ENCODE measurements at places on chromosomes 6 and 20.

GRCh38 chr6:79719248-79719960, 88.3 kb downstream of the SH3BGRL2 start:
- no peak for DNase-seq

- DNase-seq = no peak
Measured at GRCh38 chr20:54844346-54844745, 369.0 kb downstream of the DOK5 start.

DNA sequence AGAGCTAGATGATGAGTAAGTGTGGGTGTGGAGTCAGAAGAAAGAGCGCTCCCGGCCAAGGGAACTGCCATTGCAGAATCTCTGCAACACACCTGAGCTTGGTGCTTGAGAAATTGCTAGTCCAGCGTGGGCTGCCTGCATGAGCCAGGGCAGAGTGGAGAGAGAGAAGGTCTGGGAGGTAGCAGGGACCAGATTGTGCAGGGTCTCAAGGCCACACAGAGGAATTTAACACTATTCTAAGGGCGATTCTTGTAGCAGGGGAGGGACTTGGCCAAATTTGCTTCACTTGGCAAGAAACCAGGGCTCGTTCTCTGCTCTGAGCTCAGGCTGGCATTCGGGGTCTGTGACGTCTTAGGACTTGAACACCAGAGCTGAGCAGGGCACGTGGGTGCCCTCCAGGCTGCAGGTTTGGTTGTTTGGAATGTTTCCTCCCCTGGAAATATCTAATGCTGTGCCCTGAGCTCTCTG, 53.5 kb downstream of the BCAS4 start:
- DNase-seq = no peak

- no peak for DNase-seq
Measured at GRCh38 chr20:51607170-51607569, 64.7 kb upstream of the NFATC2 start.

GRCh38 chr6:167828325-167828956, 1.7 kb downstream of the AFDN start:
- peak; percentile 20 for DNase-seq

DNA sequence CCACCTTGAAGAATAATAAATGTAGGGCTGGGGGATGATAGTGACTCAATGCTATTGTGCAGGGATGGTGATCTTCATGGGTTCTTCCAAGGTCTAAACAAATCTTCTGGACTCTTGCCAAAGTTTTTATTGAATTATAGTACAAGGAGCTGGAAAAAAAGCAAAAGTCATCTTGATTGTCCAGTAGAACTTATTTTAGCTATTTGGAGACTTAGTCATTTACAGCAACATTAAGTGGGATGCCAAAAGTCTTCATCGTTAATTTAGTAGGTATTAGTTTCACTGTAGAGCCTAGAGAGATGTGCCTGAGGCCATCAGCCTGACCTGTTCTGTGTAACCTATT, 212.9 kb upstream of the TBX18 start:
- no peak for DNase-seq

- no peak for DNase-seq
Measured at GRCh38 chr6:169841251-169841650, 89.8 kb downstream of the ERMARD start.

- no peak for DNase-seq
Measured at GRCh38 chr6:15417811-15418210, 171.9 kb downstream of the JARID2 start.

- no peak for DNase-seq
Measured at GRCh38 chr20:20869161-20869775, 156.8 kb upstream of the RALGAPA2 start.

GRCh38 chr6:147510929-147511590, 2.6 kb downstream of the SAMD5 start:
- DNase-seq = no peak

DNA sequence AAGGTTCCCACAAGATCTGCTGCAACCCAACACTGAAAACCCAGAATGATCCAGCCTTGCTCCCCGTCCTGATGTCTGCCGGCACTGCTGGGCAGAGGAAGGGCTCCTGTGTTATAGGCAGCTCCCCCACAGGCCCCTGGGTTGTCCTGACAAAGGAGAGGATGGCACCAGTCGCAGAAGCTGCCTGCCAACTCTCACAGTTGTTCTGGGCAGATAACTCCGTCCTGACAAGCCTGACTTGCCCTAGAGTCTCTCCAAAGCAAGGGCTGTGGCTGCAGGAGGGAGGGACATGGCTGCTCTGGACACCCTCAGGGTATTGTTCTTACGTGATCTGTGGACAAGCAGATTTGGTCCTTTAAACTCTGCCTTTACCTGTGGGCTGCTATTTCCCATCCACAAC, 243.8 kb downstream of the CDH26 start:
- DNase-seq = no peak

GRCh38 chr6:169858935-169859351, 107.5 kb downstream of the ERMARD start:
- DNase-seq = no peak

DNA sequence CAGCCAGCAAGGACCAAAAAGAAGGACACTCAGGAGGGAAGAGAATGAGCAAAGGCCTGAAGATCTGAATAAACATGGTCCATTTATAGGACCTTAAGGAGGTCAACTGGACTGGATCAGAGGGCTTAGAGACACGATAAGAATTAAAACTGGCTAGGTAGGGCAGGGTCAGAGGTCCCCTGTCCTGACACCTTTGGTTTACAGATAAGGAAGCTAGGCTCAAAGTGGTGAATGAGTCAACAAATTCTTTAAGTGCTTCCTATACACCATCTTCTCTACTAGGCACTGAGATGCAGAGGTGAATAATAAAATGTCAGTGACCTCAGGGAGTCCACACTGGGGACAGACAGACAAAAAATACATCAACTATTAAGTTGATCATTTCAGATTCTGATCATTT, 70.3 kb downstream of the HIVEP2 start:
- DNase-seq = no peak

DNA sequence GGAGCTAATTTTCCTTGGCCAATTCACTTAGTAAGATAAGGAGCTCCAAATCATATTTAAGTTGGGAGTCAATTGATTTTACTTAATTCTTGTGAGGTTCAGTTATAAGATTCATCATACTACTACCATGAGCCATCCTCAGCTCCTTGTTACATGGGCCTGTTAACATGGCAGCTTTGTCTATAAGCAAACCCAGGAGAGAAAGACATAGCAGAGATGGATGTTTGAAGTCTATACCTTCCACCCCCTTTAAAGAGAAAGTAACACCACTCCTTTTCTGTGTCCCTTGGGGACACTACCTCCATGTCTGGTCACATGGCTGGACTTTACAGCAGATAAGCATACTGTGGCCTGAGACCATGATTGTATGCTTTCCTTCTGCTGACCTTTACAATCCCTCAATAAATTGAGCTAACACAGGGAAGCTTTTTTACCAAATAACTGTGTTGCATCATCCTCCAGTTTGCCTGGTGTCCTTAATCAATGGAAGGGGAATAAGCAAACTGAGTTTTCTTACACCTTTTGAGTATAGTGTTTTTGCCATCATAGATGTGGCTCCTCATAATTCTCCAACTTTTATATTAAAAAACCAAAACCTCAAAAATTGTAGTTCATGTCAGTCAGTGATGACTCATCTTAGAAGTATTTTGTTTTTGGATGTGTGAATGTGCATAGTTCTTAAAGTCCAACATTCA, 9.8 kb upstream of the ZNFX1 start:
- no peak for DNase-seq

- DNase-seq = no peak
Measured at GRCh38 chr20:61875221-61875885, 190.3 kb downstream of the TAF4 start.

GRCh38 chr6:48691420-48691819, 580.4 kb upstream of the PTCHD4 start:
- no peak for DNase-seq

DNA sequence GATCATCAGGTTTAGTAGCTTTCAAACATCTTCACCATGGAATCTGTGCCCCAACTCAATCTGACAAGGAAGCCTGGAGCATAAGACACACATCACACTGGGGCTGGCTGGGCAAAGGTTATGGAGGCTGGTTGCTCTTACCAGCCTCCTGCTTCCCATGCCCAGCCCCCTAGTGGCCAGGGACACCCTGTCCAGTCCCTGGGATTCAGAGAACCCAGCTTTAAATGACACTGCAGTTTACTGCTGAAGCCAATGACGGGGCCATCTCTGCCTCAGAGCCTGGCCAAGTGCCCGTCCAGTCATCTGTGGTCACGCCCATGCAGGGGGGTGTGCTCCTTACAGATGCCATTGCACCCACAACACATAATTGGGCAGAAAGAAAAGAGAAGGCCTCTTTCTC, 272.9 kb downstream of the SMOC2 start:
- DNase-seq = no peak

DNA sequence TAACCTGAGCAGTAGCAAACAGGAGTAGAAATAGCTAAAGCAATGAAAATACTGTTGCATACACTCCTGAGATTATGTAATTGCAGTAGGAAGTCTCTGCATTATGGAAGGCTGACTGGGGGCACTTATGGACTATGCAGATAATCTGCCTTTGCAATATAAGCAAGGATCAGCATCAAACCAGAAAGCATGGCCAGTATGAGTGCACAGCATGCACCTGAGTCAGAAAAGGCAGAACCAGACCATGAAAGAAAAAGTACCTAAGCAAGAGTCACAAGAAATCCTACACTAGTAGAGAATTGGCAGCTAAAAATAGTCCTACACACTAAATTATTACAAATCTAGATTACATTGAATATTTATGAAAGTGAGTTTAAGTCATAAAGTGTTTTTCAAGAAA, 164.3 kb downstream of the KIF6 start:
- no peak for DNase-seq

DNA sequence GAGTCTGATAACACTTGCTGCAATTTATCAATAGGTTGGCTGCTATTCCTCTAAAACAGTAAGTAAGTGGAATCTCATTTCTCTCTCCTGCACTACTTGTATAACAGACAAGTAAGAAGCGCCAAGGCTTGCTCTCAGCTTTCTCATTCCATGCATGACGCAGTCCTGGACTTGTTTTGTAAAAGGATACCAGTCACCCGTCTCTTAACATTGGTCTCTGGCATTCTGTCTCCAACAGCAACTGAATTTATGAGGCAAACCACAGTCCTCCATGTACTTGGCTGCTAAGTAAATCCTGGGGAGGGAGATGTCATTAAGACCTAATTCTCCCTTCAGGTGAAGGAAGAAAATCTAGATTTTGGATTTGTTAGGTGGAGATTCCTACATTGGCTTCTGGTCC, 115.4 kb downstream of the OPN5 start:
- no peak for DNase-seq

GRCh38 chr6:97654674-97655073, 371.7 kb upstream of the MMS22L start:
- DNase-seq = no peak

GRCh38 chr6:124926435-124926834, 35.8 kb upstream of the RNF217 start:
- DNase-seq = no peak

GRCh38 chr6:98532004-98532403, 302.4 kb upstream of the POU3F2 start:
- no peak for DNase-seq

DNA sequence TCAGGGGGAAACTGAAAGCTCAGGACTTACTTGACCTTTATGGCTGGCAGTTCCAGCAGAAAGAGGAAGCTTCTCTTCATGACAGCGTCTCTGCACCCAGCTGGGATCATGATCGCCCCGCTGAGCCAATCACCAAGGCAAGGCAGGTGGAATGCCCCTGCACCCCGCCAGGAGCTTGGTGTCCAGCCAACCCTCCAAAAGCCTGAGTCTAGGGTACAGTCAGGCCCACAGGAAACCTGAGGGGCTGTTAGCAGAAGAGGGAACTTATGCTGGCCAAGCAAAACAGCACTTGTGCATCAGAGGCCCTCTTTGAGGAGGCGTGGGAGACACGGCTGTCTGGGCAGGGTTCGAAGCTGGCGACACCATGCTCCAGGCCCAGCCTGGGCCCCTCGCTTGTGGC, 188.3 kb upstream of the GMDS start:
- no peak for DNase-seq

DNA sequence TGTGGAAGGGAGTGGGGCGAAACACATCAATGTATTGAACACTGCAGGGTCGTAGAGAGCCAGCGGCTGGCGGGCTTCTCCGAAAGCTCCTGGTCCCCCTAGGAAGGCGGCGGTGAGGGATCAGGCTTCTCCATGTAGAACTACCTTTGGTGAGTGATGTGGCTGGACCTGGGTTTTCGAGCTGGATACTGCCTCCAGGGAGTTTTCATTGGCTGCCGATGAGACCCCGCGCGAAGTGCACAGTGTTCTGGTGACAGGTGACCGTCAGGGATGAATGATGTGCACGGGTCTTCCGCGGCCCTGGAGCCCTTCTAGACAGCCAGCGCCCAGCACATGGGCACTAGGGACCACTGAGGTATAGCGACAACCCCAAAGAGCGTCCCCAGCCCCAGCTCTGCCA, 16.4 kb downstream of the ABT1 start:
- DNase-seq = no peak

- no peak for DNase-seq
Measured at GRCh38 chr20:24637087-24637486, 167.7 kb downstream of the SYNDIG1 start.

DNA sequence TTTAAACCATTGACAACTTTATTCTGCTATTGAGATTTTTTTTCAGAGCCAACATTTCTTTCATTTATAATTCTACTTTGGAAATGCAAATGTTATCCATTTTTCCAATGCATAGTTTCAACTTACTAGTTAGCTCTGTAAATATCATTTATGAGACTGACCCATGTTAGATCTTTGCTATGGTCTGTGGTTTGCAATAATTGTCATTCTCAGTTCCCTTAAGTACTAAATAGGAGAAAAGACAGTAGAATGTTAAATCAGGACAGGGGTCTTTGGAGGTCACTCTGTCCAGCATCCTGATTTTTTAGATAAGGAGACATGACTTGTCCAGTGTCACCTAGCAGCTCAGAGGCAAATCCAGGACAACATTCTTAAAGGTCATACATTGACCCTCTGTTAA, 522.2 kb upstream of the FLRT3 start:
- no peak for DNase-seq

DNA sequence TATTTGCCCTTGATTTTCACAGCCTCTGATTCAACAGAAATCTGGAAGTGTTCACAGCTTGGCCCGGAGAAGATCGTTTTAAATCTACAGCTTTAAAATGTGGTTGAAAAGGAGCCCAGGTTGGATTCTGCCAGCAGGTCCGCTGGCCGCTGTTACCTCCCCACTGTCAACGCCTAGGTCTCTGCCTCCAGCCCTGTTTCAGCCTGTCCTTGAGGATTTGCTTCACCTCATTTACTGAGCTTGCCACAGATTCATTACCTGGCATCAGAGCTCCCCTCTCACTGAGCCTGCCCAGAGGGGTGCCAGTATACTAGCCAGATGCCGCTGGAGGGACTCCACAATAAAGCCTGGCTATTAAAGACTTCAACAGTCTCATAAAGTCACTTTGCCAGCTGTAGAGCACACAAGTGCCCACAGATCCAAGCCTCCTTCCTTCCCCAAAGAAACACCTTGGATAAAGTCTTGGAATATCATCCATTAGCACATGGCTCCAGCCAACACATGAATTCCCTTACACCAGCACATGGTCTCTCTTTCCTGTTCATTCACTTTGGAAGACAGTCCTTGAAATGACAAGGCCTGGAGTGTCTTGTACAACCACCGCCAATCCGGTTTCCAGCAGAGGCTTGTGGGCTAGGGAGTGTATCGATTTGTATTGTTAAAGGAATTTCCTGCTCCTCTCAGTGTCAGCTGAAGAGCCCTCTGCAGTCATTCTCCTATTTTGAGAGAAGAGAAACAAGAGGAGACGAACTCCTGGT, 9.5 kb upstream of the NR2E1 start:
- DNase-seq = no peak

- DNase-seq = no peak
Measured at GRCh38 chr6:44676246-44676790, 288.8 kb downstream of the CDC5L start.
